ENCODE measurements at places on chromosomes 5 and 9.

DNA sequence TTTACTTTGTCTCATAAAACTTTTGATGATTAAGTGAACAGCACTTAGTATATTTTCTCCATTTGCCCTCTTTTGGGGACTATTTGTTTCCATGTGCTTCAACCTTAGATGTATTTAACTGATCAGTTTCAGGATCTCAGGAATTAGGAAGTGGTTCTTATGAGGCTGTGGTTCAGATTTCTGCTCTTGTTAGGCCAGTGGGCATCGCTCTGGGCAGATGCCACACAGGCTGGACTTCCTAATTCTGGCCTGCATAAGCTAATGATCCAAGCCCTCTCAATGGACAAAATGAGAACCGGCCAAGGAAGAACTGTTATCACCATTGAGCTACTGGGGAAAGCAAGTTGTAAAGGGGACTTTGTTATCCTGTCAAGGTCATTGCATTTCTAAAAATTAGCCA lies 6.9 kb downstream of the ARHGAP26 start:
- DNase-seq: no peak

GRCh38 chr5:139342423-139342723 lies 719 bp downstream of the PAIP2 start:
- no peak for DNase-seq

GRCh38 chr5:172544371-172545095 lies 90.2 kb upstream of the SH3PXD2B start:
- no peak for DNase-seq

- DNase-seq: no peak
Observed at GRCh38 chr5:17336054-17336453, 118.6 kb downstream of the BASP1 start.

DNA sequence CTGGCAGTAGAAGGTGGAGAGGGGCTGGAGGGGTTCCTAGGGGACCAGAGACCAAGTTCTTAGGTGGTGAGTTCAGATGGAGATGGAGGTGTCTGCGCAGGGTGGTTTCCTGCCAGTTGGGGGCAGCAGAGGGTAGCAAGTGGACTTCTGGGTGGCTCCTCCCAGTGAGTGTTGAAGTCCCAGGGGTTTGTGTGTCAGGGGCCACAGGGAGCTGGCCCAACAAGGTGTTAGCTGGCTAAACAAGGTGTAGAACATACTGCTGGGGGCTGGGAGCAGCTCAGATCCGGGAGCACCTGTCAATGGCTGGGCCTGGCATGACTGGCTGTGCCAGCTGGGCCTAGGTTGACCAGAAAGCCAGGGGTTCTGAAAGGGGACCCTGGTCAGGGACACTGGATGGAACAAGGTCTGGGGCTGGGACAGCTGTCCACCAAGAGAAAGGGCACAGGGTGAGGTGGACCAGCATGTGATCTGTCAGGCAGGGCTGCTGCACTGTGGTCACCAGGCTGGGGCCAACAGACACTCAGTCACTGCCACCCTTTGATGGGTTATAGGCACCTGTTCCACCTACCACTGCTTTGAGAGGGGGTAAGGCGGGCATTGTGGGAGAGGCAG lies 35.6 kb downstream of the DAB2IP start:
- peak; percentile 35 for DNase-seq

GRCh38 chr5:891837-892393 lies 686 bp downstream of the BRD9 start:
- no peak for DNase-seq

DNA sequence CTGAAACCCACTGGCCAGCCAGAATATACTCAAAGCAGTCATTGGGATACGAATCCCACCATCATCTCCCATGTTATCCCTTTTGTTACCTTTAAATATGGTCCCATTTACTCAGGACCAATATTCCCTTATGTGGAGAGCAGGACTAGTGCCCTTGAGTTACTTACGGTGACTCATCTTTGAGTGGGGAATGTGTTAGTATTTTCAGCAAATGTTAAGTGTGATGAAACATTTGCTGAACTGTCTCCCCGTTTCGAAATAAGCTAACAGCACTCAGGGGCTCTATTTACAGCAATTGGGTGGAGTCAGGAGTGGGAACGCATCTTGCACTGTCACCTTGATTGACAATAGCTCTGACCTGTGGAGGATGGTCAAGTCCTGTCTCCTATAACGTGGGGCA lies 67.4 kb downstream of the CTSL start:
- DNase-seq: no peak

DNA sequence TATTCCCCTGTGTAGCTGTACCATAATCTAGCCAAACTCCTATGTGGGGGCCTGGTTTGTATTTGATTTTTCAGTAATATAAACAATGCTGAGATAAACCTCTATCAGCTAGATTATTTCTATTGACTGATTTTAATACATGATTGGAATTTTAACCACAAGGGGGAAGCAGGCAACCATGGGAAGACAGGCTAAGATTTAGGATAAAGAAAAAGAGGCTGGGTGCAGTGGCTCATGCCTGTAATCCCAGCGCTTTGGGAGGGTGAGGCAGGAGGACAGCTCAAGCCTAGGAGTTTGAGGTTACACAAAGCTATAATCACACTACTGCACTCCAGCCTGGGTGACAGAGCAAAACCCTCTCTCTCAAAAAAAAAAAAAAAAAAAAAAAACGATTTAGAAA lies 18.1 kb upstream of the GPX3 start:
- DNase-seq: no peak

DNA sequence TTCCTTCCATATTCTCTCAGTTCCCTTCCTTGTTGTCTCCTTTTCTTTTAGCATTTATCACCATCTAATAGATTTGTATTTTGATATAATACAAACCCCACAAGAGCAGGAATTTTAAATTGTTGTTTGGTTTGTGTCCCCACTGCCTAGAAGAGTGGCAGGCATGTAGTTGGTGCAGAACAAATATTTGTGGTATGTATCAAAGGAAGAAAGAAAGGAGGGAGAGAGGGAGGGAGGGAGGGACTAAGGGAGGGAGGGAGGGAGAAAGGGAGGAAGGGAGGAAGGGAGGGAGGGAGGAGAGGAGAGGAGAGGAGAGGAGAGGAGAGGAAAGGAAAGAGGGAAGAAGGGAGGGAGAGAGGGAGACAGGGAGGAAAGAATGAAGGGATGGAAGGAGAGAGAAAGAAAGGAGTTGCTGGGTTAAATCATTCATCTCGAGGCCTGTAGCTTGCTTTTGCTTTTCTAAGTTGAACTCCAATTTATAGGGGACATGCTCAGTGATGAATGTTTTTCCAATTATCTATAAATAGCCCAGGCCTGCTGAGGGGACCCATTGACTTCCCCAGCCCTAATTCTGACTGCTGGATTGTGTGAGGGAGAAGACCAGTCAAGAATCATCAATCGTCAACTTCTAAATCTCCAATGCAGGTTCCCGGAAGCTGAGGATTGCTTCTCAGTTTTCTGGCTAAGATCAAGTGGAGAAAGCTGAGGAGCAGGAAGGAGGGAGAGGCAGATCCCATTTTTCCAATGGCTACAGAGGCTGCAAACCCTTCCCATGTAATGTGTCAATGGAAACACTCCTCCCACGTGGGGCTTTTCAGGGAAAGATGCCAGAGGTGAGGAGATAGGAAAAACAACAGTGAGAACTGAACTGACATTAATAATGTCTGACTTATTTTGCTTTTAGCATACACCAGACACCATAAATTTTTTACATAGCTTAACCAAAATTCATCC lies 320.7 kb downstream of the ASTN2 start:
- DNase-seq: no peak

DNA sequence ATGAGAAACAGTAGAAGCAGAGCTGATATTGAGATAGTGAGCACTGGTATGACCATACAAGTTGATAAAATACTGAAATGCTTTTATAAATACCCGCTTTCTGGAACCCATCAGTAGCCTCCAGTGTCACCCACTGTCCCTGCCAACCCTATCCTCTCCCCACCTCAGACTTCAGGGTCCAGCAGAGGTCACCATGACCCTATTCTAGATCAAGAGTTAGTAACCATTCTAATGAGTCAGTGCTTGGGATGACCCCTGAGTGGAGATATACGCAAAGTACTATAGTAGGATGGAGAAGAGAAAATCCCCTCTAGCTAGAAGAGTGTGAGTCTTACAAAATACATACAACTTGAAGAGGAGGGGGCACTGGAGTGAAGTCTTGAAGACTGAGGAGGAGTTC lies 297.9 kb upstream of the BRINP1 start:
- no peak for DNase-seq

DNA sequence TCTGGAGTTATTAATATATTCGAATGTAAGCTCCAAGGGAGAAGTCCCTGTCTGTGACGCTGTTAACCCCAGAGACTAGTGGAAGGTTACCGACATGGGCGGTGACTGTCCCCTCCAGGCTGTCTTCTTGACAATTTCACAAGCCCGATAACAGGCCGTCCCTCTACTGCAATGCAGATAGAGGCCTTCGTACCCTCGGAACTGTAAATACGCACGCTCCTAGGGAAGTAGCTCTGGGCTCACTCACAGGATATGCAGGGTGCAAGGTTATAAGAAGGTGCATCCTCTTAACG lies 680 bp upstream of the RFK start:
- no peak for DNase-seq

DNA sequence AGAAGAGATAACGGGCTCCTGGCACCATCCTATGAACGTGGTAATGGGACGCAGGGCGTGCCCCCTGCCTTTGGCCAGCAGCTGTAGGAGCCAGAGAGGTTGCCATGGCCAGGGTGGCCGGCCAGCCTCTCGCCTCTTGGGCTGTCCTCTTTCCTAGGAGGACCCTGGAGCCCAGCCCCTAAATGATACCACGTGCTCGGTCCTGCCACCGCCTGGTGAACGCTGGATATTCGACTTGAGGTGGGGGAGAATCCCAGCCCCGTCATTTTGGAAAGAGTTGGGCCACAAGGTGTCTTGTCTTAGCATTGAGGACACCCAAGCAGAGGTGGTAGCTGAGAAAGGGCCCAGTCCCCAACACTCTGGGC lies 391 bp upstream of the NRG2 start:
- DNase-seq: no peak

- no peak for DNase-seq
Observed at GRCh38 chr5:140607031-140607430, 25.9 kb downstream of the CD14 start.

- DNase-seq: no peak
Observed at GRCh38 chr9:105309531-105309931, 65.1 kb downstream of the SLC44A1 start.

DNA sequence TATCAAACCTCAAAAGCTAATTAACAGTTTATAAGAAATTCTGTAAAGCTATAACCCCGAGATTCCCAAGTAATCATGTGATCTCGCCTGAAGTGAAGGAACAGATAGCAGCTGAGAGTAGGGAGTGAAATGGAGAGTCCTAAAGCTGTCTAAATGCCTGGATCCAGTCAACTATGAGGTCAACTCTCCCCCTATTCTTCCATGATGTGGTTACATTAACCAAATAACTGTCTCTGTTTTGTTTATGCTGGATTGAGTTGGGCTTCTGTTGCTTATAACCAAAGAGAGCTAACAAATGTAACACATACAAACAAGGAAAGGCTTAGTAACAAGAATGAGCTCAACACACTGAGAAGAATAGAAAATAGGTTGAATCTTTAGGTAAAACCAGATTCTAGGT lies 41.6 kb downstream of the GKAP1 start:
- DNase-seq: no peak

GRCh38 chr9:98516897-98517503 lies 191.7 kb downstream of the GABBR2 start:
- no peak for DNase-seq

DNA sequence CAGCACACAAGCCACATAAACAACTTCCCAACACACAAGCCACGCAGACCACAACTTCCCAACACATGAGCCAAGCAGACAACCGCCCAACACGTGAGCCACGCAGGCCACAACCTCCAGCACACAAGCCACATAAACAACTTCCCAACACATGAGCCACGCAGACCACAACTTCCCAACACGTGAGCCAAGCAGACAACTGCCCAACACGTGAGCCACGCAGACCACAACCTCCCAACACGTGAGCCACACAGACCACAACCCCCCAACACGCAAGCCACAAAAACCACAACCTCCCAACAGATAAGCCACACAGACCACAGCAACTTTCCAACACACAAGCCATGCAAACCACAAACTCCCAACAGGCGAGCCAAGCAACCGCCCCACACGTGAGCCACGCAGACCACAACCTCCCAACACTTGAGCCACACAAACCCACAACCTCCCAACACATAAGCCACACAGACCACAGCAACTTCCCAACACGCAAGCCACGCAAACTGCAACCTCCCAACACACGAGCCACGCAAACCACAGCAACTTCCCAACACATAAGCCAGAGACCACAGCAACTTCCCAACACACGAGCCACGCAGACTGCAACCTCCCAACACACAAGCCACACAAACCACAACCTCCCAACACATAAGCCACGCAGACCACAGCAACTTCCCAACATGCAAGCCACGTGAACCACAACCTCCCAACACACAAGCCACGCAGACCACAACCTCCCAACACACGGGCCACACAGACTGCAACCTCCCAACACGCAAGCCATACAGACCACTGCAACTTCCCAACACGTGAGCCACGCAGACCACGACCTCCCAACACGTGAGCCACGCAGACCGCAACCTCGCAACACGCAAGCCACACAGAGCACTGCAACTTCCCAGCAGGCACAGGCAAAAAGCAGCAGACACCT lies 10.1 kb downstream of the BRD9 start:
- no peak for DNase-seq
